NCI-H1694 (cell line): ENCODE measurements at places on chromosomes 2 and 18.

- no peak for DNase-seq
Measured at GRCh38 chr2:43831543-43832294, 6.9 kb downstream of the ABCG5 start.

- DNase-seq, result no peak
Measured at GRCh38 chr2:190938771-190939335, 58.2 kb downstream of the GLS start.

GRCh38 chr2:127067620-127068350 is 39.2 kb downstream of the BIN1 start:
- DNase-seq, result peak; percentile 18

GRCh38 chr18:10878703-10879102 is 270.7 kb downstream of the PIEZO2 start:
- DNase-seq, result no peak

DNA sequence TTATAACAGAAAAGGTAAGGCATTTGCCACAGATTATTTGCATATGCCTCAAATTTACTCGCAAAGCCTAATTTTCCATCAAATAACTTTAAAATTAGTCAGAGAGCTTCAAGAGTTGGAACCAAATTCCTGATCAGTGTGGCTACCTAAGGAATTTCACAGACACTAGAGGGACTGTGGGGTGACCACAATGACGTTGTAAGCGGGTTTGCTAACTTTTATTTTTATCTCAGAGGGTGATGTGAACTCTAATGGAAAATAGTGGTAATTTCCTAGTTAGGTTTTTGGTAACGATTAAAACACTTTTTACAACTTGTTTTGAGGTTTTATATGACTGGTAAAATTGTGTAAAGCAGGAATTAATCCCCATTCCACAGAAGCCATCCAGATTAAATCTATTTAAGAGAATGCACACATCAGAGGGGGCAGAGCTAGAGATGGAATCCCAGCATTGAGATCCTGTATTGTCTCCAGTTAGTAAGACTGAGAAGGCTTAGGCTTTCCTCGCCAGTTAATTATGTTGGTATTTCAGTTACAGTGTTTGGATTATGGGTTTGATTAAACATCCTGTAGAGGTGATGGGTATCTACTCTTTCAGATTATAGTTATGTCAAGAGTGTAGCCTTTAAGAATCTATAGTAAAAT is 129.0 kb downstream of the GPD2 start:
- no peak for DNase-seq

DNA sequence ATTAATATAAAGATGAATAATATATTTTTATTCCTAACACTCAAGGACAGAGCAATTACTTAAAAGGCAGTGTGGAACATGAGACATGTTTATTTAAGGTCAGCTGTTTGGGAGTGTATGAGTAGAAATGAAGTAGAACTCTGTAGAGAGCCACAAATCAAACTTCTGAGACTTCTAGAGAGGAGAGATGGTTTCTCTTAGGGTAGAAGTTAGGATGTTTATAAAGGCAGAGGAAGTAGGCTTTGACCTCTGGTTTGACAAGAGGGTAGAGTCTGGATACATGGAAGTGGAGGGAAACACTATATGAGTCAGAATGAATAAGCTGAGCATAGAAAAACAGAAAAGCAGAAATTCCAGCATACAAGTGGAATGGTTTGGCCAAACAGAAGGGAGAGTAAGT is 262.1 kb upstream of the KLHL14 start:
- no peak for DNase-seq

DNA sequence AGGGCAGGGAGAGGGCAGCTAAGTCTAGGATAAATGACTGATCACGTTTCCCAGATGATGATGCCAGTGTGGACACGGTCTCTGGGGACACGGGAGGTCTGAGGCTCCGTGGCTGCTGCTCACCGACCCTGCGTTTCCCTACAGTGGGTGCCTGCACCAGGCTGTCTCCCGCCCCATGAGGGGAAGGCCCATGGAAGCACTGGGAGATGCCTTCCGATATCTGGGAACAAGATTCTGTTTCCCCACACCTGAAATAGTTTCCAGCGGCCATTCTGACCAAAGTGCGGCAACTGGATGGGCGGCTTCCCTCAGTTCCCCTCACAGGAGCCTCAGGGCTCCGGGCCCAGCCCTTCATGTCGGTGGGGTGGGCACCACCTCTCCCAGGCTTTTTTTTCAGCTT is 83.1 kb downstream of the EDAR start:
- no peak for DNase-seq

DNA sequence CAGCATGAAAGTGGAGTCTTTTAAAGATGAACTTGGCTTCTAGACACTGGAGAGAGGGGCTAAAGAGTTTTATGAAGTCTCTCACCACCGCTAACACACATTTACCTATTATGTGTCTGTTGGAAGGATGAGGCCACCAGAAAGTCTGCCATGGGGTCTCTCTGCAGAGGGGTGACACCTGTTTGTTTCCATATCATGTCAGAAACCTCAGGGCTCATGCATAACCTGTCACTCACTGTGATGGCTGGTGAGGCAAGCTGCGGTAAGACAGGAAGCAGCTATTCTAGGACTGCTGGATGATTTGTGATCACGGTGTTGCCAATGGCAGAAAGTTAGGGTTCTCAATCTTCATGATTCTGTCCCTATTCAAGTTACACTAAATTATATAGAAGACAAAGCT is 60.8 kb upstream of the DNMT3A start:
- no peak for DNase-seq

GRCh38 chr2:23691565-23691964 is 235.4 kb downstream of the ATAD2B start:
- DNase-seq, result no peak

- no peak for DNase-seq
Measured at GRCh38 chr18:10242936-10243680, 211.3 kb upstream of the APCDD1 start.

DNA sequence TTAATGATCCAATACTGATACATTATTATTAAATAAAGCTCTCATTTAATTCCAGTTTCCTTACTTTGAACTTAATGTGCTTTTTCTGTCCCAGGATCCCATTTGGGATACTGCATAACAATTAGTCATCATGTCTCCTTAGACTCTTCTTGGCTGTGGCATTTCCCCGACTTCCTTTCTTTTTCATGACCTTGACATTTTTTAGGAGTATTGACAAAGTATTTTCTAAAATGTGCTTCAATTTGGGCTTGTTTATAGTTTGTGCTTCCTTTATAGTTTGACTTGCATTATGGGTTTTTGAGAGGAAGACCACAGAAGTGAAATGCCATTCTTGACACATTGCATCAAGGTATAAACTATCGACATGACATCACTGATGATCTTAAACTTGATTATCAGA is 46.1 kb upstream of the KIF5C start:
- no peak for DNase-seq

DNA sequence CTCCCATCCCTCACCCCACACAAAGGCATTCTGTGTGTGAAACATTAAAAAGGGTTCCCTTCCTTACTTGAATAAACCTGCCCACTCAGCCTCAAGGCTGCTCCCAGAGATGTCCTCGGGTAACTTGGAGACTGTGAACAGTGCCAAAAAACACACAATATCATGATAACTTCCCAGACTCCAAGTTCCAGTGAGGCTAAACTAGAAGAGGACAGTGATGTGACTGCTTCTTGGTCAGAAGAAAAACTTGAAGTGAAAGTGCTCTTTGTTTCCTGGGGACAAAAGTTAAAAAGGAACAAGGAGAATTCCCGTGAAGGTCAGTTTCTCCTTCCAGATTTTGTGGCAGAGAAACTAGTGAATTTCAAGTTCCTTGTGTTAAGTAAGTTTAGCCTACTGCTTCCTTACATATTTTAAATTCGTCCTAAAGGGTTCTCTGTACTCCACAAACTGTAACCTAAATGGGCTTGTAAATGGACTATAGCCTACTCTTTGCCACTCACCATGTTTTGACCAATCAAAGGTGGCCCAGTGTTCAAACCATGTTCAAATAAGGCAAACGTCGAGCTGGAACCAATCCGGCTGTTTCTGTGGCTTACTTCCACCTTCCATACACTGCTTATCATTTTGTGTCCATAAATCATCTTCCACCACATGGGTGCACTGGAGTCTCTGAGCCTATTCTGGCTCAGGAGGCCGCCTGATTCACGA is 20.4 kb downstream of the TPRKB start:
- no peak for DNase-seq

DNA sequence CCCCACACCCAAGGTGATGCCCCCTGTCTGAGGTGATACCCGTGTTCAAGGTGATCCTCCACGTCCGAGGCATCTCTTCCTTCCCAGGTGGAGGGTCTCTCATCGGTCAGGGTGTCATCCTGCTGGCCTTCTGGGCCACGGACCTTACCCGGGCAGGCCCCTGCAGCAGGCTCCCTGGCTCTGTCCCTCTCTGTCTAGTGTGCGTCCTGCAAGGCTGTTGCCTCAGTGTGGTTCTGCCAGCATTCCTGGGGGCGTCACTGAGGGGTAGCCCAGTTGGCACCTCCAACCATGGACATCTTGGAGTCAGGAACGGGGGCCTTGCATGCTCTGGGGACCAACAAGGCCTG is 5.6 kb upstream of the PER2 start:
- DNase-seq, result no peak

DNA sequence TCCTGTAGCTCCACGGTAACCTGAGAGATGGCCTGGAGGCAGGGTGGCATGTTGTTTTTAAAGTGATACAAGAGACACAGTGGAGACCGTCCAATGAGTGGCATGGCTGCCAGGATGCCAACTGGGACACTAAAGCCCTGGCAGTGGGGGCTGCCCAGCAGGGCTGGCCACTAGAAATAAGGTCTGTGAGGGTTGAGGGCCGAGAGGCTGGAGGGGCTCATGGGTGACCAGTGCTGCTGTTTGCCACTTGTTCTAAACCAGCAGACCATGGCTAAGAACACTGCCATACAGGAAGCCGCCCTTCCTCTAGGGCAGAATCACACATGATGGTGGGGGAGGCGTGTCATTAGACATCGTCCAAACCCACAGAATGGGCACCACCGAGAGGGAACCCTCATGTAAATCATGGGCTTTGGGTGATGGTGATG is 71.9 kb downstream of the ALPK2 start:
- DNase-seq, result no peak

DNA sequence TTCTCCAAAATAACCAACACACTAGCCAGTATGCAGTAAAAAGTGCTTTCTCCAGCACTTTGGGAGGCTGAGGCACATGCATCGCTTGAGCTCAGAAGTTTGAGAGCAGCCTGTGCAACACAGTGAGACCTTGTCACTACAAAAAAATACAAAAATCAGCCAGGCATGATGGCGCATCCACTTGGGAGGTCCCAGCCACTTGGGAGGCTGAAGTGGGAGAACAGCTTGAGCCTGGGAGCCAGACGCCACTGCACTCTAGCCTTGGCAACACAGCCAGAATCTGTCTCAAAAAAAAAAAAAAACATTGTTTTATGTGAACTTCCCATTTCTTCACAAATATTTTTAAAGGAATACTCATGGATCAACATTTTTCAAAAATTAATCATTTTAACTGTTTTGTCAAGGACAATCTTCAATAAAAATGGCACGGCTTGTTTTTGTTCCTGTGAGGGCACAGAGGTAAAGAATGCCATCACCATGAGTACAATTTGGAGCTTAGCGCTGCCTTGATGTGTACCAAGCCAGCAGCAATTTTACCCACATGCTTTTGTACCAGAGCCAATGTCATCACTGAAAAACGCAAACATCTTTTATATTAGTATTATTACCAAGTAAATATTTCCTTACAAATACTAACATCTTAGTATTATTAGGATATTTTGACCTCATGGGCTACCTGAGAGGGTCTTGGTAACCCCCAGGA is 26.7 kb downstream of the RAB1A start:
- peak; percentile 20 for DNase-seq

DNA sequence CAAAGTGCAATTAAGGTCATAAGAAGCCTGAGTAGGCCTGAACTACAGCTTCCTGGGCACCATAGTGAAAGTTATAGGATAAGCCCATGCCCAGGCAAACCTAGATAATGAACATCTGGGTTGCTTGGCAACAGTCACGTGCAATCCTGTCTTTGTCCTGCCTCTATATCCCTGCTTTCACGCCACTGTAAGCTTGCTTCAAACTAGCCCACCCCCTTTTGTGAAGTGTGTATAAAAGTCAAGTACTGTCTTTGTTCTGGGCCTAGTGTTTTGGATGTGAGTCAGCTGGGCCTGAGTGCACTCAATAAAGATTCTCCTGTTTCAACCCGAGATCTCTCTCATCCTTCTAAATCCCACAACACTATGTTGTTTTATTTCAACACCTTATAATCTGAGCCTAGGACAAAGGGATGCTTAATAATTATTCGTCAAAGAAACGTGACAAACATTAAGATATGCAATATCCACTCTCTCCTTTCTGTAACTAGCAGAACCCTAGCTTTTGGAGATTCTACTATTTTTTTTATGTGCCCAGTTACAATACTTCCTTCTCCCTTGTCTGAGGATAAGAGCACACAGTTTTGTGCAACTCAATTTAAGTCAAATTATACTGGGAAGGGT is 927.8 kb downstream of the SUCLG1 start:
- no peak for DNase-seq

DNA sequence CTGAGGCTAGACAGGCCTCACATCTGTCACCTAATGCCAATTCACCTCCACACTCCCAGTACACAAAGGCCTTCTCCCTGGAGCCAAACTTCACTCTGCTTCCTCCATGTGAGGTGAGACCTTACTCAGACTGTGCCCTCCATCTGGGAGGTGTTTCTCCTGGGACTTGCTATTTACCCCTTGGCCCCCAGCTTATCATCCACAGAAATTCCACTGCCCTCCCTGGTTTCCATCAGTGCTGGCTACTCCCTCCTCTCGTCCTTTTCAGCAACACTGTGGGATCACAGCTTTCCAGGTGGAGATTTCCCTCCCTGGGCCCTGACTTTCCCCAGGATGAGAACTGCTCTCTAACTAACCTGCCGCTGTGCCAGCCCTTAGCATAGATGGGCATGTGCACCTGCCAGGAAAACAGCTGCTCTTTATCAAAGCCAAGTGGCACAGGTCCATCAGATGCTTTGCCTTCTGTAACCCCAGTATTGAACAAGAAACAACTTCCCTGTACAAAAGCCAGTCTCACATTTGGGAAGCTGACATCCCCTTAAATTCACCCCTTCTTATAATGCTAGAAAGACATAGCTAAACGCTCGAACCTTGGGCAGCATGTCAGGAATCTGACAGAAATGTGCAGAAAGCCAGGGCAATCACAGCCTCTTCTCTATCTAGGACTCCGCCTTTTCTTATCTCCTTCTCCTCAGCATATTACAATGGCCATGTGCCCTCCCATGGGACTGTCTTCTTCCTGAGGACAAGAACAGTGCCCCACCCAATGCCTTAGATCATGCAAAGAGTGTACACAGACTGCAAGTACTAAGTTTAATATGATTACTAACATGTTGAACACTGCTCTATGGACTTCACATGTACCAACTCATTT is 535.5 kb upstream of the ID2 start:
- peak; percentile 78 for DNase-seq

DNA sequence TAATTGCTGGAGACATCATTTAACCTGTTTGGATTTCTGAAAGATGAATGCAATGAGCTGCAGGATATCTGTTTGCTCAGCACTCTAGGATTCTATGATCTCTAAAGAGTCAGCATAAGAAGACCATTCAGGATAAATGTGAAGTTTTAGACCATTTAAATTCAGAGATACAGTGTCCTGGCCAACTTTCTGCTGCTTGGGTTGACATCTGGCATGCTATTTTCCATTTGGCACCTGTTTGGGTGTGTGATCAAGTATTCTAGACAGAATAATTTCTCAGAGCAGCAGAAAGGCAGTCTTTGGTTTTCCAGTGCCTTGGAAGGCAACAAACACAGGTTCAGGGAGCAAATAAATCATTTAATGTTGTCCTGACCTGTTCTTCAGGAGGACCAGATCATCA is 144.8 kb upstream of the NDUFV2 start:
- DNase-seq, result no peak
